Adrenal gland (tissue), 19 donors: ENCODE measurements at places on chromosomes 12 and 14. TPM values are rescaled to one million over a fixed set of nuclear protein-coding genes. Genes with fewer than 3 reads are reported as not detected.

DNA sequence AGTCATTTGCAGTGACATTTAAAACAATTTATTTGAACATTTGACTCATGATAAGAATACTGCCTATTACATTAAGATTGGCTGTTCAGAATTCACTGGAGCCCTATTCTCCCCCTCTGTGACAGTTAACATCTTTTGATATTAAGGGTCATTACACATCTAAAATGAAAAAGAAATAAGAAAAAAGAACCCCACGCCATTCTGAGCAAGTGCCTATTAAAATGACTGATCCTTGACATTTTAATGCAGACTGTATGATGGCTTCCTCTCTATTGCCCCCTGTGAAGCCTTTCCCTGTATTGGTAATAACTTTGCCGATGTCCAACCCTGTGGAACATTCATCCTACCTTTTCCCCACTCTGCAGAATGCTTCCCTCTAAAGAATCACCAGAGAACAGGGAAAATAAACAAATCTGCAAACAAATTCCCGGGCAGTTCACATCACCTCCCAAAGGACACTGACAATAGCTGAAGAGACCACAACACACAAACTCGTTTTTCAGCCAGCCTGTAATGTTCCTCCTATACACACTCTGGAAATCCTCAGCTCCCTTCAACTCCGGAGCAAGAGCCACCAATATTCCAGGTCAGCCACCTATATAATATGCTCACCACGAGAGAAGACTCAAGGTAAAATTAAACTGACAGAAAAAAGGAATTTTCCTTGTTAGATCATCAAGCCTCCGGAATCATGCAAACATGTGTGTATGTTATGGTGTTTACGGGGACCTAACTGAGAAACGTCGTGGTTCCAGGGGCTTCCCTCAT, 2.1 kb downstream of the NIN start:
- H3K4me3 ChIP-seq: no peak overlapping the region

CMKLR1 gene
- 12.5 TPM for total RNA-seq

SPTB gene
- total RNA-seq: 0.76 TPM

- no peak overlapping the region for H3K4me3 ChIP-seq
- no peaks in the 10 kb centered on the region for H3K36me3 ChIP-seq
- H3K27me3 ChIP-seq: no peaks in the 10 kb centered on the region
Observed at GRCh38 chr12:31600750-31601149, 9.8 kb upstream of the DENND5B start.

- peaks cover 42% of the 10 kb centered on the region for H3K4me1 ChIP-seq
- H3K27ac ChIP-seq: no peak overlapping the region
- no peak overlapping the region for H3K4me3 ChIP-seq
- H3K36me3 ChIP-seq: no peaks in the 10 kb centered on the region
Observed at GRCh38 chr12:100274291-100274690, 7.3 kb downstream of the SCYL2 start.

- H3K27me3 ChIP-seq: no peaks in the 10 kb centered on the region
- H3K4me1 ChIP-seq: no peaks in the 10 kb centered on the region
- no peak overlapping the region for H3K27ac ChIP-seq
- H3K4me3 ChIP-seq: no peak overlapping the region
- no peaks in the 10 kb centered on the region for H3K36me3 ChIP-seq
Observed at GRCh38 chr12:69872804-69873203, 47.8 kb downstream of the MYRFL start.
